ENCODE measurements at places on chromosomes 3 and 15. TPM values are rescaled to one million over a fixed set of nuclear protein-coding genes. Genes with fewer than 3 reads are reported as not detected.

Gene WDR93
- total RNA-seq = 0.25 TPM

Gene ALG1L2
- 1.7 TPM for total RNA-seq

Gene UCN2
- total RNA-seq = not detected

Gene DGKG
- total RNA-seq = 0.25 TPM

Gene IL17RD
- 0.05 TPM for total RNA-seq

Gene FOXB1
- not detected for total RNA-seq

Gene LNP1
- 0.39 TPM for total RNA-seq

Gene SERINC4
- total RNA-seq = not detected

Gene FES
- 70.3 TPM for total RNA-seq

Gene IL1RAP
- 11.4 TPM for total RNA-seq

Gene GYG1
- 46.6 TPM for total RNA-seq

Gene RCCD1
- 5.1 TPM for total RNA-seq

Gene SUMF1
- total RNA-seq = 19.8 TPM

Gene OR5K2
- total RNA-seq = not detected

Gene LTK
- 1.7 TPM for total RNA-seq

Gene REC114
- total RNA-seq = not detected

Gene C2CD4A
- total RNA-seq = not detected

Gene ZCWPW2
- total RNA-seq = not detected

Gene NCKIPSD
- 14.1 TPM for total RNA-seq

Gene SYNPR
- not detected for total RNA-seq

Gene CPNE9
- total RNA-seq = 0.43 TPM

Gene GOLGA8J
- 6.0 TPM for total RNA-seq

Gene TF
- 4.3 TPM for total RNA-seq

Gene MCTP2
- 261 TPM for total RNA-seq

Gene COL8A1
- not detected for total RNA-seq

Gene ACP3
- 1.7 TPM for total RNA-seq

Gene ANKRD63
- not detected for total RNA-seq

Gene IQGAP1
- 431 TPM for total RNA-seq

Gene ZNF662
- 1.2 TPM for total RNA-seq

Gene CPNE4
- total RNA-seq = not detected

Gene PDHB
- total RNA-seq = 39.9 TPM

Gene EHHADH
- 1.1 TPM for total RNA-seq

Gene FBLN2
- total RNA-seq = 0.61 TPM

Gene TPRG1
- total RNA-seq = 4.6 TPM

Gene UMPS
- total RNA-seq = 21.2 TPM

Gene SELENOT
- total RNA-seq = 121 TPM

Gene NAA80
- total RNA-seq = 22.2 TPM

Gene SCAPER
- total RNA-seq = 48.1 TPM

Gene CCDC54
- not detected for total RNA-seq

Gene CORO2B
- not detected for total RNA-seq

Gene AP4E1
- total RNA-seq = 14.5 TPM

Gene DUOX1
- total RNA-seq = 0.20 TPM

Gene KBTBD12
- 0.12 TPM for total RNA-seq

Gene TM4SF18
- not detected for total RNA-seq

Gene CLDND1
- 220 TPM for total RNA-seq

Gene TUBGCP4
- total RNA-seq = 17.5 TPM

Gene HGD
- 4.0 TPM for total RNA-seq

Gene DLL4
- 0.10 TPM for total RNA-seq

Gene CLEC3B
- total RNA-seq = 0.87 TPM

Gene MAGEF1
- 8.1 TPM for total RNA-seq

Gene MYLK
- 5.4 TPM for total RNA-seq

Gene GOLGA6L7
- total RNA-seq = not detected

Gene ACAN
- total RNA-seq = not detected

Measured in natural killer cell (primary cell).